ENCODE measurements at places on chromosomes 3 and 15.

GRCh38 chr3:50272911-50273688 lies 4.2 kb downstream of the SEMA3B start:
- peak; percentile 91 for DNase-seq

DNA sequence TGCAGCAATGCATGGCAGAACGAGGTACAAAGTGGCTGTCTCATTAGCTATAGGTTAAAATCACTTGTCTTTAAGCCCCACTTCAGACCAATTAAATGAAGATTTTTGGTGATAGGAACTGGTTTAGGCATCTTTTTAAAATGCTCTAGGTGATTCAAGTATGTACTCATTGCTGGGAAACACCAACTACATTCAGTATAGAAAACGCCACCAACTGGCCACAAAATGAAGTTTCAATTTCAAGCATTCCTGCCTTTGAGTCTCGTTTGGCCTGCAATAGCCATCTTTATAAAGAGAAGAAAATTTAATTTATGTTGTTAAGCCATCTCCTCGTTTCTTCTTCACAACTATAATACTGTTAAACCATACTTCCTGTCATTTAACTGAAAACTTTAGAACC lies 587.9 kb downstream of the GBE1 start:
- DNase-seq = no peak

DNA sequence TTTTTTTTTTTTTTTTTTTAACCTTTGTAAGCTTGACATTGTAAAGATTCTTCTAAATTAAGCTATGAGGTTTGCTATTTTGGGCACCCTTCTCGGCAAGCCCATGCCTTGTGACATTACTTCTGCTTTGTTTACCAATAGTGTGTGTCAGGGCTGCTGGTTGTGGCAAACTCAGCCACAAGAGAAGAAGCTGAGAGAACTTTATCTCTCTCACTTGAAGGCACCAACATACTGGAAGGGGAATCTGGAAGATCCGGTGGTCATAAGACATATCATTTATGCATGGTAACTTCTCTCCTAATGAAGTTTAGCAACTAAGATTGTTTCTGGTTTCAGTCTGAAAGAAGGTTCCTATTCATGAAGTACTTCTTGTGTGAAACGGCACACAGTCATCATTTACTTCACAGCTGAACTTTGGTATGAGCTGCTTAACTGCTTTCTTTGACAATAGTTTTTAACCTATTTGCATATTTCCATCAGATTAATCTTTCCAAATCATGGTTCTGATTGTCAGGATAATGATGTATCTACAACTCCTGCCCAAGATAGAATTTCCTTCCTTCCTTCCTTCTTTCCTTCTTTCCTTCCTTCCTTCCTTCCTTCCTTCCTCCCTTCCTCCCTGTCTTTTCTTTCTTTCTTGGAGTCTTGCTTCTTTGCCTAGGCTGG lies 189.3 kb downstream of the NFKBIZ start:
- DNase-seq = no peak

DNA sequence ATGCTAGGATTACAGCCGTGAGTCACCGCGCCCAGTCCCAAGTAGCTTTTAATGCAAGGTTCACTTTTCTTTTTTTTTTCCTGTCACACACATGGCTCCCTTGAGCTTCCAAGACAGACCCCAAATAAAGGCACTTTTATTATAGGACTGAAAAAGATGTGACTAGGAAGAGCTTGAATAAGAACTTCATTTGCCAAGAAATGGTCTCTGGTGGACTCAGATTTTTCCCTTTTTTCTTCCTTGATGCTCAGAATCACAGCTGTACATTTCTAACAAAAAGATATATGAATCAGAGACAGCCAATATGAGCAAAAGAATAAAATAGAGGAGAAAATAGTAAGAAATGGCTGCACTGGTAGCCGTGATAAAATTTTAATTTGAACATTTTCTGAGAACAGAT lies 337.2 kb downstream of the MAGI1 start:
- DNase-seq = no peak

- no peak for DNase-seq
These were observed 99.9 kb upstream of the MLF1 start for GRCh38 chr3:158470944-158471638.

DNA sequence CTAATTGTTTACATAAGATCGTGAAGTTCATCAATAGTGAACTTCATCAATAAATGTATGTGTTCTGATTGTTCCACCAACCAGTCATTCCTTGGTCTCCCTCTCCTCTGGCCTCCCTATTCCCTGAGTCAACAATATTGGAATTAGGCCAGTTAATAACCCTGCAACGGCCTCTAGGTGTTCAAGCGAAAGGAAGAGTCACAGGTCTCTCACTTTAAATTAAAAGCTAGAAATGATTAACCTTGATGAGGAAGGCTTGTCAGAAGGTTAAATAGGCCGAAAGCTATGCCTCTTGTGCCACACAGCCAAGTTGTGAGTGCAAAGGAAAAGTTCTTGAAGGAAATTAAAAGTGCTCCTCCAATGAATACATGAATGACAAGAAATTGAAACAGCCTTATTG lies 89.4 kb upstream of the ACKR4 start:
- DNase-seq = no peak

GRCh38 chr15:59349680-59350420 lies 22.8 kb downstream of the MYO1E start:
- DNase-seq = no peak

- DNase-seq = no peak
These were observed 70.5 kb upstream of the ALDH1A3 start for GRCh38 chr15:100809151-100809550.

DNA sequence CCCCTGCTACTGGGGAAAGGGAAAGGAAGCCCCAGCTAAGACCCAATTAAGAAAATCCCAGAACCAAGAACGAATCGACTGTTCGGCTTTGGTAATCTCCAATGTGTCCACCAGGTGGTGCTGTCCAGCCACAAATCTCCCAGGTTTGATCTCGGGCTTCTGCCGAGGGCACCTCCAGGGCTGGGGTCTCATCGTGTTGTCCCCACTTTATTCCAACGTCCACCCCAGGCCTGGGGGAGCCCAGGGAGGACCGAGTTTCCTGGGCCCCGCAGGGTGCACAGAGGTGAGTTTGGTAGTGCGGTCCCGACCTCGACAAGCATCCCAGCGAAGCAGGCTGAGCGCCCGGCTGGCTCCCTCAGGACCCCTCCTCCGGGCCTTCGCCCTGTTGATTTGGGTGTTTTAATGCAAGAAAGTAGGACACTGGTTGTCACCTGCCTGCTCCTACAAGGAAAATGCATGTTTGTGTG lies 185.1 kb downstream of the GOLGA6L6 start:
- DNase-seq = no peak

DNA sequence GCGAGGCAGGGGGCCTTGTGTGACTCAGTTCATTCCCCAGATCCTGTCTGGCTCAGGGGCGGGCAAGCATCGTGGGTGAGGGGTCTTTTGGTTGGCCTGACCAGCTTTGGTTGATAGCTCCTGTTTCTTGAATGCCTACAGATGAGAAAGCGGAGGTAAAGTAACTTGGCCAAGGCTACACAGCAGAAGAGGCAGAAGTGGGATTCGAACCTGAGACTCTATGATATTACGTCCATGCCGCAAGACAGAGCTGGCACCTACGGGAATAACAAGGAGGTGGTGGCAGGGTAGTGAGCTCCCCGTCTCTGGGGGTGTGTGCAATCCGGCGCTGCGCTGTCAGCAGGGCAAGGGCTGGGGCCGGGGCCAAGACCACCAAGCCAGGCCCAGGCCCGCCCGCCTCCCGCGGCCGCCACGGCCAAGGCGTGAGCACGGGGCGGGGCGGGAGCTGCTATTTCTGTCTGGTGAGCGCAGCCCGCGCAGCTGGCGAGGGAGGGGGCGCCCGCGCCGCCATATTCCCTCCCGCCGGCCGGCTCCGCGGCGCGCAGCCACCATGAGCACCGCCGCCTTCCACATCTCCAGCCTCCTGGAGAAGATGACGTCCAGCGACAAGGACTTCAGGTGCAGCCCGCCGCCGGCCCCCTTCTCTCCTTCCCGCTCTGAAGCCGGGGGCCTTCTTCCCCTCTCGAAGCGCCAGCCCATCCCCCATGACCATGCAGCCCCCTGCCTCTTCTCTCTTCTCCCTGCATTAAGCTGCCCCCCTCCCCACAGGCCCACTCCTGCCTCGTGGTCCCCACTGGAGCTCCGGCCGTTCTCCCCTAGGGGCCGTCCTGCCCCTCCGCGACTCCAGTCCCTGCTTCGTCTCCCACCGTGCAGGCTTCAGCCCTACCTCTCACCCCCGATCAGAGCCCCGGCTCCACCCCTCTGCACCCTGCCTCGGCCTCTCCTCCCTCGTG lies at the start of gene CAND2:
CAND2 (plus strand) TSS at position 510 of the 953 bp plus-strand sequence; CDS start at position 551, 41 bp downstream.
- no peak for DNase-seq

DNA sequence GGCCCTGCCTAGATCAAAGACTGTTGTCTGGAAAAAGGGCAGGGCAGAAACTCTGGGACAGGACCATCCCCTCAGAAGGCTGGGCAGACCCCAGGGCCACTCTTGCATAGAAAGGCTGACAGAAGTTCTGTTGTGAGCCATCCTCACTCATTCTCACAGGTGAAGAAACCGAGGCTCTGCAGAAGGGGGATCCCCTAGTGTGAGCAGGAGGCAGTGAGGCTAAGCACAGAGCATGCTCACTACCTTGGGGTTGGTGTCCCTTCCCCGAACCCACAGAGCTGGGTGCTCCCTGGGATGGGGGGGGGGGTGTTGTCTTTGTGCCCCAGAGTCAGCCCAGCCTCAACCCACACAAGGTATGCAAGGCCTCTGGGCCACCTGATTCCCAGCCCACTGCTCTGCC lies 50.9 kb upstream of the TMEM115 start:
- DNase-seq = no peak

- no peak for DNase-seq
These were observed 106.8 kb downstream of the BBX start for GRCh38 chr3:107629566-107629965.

- no peak for DNase-seq
These were observed 107.9 kb upstream of the ALDH1A3 start for GRCh38 chr15:100771746-100772145.
